ENCODE measurements at places on chromosomes 16 and 17. TPM values are rescaled to one million over a fixed set of nuclear protein-coding genes. Genes with fewer than 3 reads are reported as not detected.

- DNase-seq: no peak
Observed at GRCh38 chr17:20028443-20028842, 19.3 kb downstream of the SPECC1 start.

- no peak for DNase-seq
Observed at GRCh38 chr16:10332241-10332640, 53.6 kb upstream of the ATF7IP2 start.

- DNase-seq: no peak
Observed at GRCh38 chr17:69651921-69652320, 237.4 kb downstream of the MAP2K6 start.

- DNase-seq: no peak
Observed at GRCh38 chr17:83110735-83111134, 31.3 kb downstream of the METRNL start.

- no peak for DNase-seq
Observed at GRCh38 chr16:66337463-66338188, 28.9 kb upstream of the CDH5 start.

DNA sequence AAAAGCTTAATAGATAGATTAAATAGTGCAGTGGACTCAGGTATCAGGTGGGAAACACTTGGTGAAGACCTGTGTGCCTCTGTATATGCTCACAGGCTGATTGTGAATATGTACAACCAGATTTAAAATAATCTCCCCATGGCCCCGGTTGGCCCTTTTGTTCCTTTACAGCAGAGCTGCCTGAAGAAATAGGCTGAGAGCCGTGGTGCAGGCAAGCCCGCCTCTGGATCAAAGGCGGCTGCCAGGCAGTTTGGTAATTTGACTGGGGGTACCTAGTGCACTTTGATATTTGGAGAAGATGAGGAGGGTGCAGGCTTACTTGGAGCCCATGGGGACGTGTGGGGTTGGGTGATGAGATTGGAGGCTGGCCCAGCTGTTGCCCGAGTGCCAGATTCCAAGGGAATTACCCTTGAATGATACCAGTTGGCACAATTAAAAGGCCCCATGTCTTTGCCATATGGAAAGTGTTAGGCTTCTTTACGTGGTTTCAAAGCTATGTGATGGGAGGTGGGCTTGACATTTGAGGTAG, 5.0 kb downstream of the NKD1 start:
- no peak for DNase-seq

GRCh38 chr17:760371-760770, 8.3 kb upstream of the GEMIN4 start:
- no peak for DNase-seq

DNA sequence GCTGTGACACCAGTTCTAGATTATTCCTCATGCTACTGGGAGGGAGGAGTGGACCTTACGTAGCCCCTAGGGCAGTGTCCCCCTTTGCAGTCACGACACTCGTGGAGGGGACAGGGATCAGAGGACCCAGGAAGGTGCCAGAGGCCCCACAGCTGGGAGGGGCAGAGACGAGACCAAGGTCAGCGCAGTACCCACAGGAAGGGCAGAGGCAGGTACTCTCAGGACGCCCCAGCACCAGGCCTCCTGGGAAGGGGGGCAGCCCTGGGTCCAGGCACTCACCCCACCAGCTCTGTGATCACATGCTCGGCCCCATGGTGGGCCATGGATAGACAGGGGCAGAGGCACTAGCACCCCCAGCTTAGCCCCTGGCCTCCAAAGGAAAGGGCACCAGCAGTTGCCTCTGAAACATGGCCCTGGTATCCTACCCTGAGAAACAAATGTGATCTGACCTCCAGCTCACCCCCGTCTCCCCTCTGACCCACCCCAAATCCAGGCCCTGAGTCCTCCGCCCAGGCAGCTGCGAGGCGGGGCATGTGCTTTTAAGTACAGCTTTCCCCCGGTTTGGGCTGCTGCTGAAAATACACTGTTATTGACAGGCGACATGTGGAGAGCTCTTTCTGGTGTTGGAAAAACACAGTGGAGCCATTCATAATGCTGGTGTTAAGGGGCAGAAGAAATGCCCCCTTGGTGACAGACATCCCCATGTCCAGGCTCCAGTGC, 361.9 kb downstream of the C16orf95 start:
- no peak for DNase-seq

DNA sequence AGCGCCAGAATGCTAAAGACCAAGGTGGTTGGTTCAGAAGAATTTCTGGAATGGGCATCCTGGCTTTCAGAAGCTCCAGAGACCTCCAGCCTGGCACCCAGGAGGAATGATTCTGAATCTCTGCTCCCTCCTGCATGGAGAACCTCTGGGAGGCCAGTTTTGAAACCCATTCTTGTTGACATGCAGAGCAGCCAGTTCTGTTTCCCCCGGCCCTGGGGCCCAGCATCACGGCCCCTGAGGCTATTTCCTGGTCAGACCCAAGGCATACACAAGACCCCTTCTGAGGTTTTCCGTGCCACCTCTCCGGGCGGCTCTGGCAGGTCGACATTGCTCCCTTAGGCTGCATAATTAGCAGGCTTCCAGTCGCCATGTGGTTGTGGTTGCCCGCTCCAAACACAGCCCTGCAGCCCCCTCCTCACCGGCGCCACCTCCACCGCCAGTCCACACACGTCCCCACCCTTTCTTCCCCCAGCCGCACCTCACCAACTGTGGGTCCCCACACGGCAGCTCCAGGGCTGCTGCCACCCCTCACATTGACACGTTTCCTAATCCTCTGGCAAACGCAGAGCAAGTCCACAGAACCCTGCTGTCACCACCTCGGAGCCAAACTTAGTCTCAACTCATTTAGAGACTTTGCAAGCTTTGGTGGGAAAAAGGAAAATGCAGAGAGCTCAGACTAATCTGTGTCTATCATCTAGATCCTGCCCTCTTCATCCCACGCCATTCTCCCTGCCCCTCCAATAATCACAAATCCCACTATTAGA, 367.1 kb downstream of the SOX9 start:
- no peak for DNase-seq

The NPIPA7 gene
- 1.4 TPM for total RNA-seq

The OTOP2 gene
- not detected for total RNA-seq

The CIBAR2 gene
- not detected for total RNA-seq

The SRCIN1 gene
- 3.2 TPM for total RNA-seq

The RDM1 gene
- total RNA-seq: not detected

All from liver (tissue), 10 donors.